ENCODE measurements at places on chromosomes 13 and 19. TPM values are rescaled to one million over a fixed set of nuclear protein-coding genes. Genes with fewer than 3 reads are reported as not detected.

GRCh38 chr19:2869618-2870017 lies 2.5 kb downstream of the ZNF556 start:
- no peak for DNase-seq

DNA sequence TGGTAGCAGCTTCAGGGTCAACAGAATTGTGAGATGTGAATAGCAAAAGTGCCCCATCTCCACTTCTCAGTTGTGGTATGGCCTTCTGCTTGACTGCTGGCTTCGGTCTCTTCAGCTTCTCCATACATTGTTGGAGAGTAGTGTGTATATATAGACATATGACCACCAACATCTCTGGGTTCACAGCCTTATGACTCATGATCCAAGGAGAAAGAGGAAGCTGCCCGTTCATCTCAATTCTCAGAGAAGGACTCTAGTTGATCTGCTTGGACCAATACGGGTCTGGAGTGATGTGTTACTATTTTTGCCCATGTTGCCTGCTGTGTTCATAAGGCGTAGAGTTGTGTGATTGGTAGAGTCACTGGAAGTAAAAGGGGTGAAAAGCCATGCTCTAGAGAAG lies 3.6 kb upstream of the COMMD6 start:
- no peak for DNase-seq

DNA sequence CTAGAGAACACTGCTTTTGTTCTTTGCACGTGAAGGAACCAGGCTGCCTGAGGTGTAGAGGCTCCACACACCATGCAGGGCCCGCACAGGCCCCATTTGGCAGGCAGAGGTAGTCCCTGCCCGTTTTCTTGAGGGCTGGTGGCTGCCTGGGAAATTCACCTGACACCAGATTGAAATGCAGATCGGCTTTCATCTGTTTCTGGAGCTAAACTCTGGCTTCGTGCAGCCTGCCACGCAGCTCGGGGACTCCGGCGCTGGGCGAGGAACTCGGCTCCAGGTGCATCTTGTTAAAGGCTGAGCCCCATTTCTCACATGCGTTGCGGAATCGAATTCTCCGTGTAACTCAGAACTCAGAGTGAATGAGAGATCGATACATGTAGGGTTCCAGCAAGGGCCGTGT lies 37.7 kb downstream of the ATP11A start:
- DNase-seq: no peak

PLIN5 gene
- polyA plus RNA-seq: 7.6 TPM

Data from left renal cortex interstitium (tissue), 4 donors.